ENCODE measurements at places on chromosomes 4 and X.
A peak's percentile ranks its signal among the peaks of the same experiment; 100 is the strongest.

DNA sequence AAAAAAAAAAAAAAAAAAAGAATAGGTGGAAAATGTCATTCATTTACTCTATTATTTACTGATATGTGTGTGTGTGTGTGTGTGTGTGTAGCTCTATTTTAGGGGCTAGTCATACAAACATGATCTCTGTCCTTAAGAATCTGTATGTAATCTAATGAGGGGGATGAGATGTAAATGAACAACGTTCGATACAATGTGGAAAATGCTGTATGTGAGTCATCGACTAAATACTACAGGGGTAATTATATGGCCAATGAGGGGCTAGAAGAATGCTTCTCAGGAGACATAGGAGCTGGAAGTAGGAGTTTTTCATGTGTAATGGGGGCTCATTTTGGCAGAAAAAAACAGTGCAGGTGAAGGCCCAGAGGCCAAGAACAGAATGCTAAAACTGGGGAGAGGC lies 41.9 kb downstream of the LEF1 start:
- no peak for DNase-seq

- DNase-seq = no peak
These were observed 13.4 kb downstream of the PJA1 start for GRCh38 chrX:69151866-69152284.

GRCh38 chr4:24928708-24929107 lies 15.9 kb upstream of the CCDC149 start:
- no peak for DNase-seq

DNA sequence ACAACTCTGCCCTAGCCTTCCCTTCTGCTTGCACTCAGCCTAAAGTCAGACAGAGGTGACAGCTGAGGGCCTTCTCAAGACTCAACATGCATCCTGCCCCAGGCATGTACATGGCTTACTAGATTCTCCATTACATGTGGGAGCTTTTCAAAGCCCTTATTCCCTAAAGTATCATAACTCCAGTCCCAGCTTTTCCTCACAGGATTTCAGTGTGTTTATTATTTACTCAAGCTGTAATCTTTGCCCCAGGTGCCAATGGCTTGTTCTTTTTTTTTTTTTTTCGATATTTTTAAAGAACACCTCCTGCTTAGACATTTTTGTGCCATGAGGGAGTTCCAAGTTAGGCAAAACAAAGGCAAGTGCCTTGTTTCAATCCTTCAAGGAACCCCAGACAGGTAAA lies 154.0 kb upstream of the RADX start:
- DNase-seq = no peak

DNA sequence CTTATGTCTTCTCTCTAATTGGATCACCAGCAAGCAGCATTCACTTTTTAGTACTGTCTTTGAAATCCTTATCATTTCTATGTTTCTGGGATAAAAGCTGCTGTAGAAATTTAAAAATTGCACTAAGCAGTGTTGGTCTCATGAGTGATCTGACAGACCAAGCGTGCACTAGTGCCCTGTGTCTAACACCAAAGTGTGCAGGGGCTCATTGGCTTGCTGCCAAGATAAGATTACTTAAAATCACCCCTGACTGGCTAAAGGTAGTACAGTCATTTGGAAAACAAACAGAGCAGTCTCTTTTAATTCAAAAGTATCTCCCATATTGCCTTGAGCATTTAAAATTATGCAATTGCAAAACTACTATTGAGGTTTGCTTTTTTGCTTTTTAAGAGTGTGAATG lies 304.6 kb downstream of the ARAP2 start:
- DNase-seq = no peak

DNA sequence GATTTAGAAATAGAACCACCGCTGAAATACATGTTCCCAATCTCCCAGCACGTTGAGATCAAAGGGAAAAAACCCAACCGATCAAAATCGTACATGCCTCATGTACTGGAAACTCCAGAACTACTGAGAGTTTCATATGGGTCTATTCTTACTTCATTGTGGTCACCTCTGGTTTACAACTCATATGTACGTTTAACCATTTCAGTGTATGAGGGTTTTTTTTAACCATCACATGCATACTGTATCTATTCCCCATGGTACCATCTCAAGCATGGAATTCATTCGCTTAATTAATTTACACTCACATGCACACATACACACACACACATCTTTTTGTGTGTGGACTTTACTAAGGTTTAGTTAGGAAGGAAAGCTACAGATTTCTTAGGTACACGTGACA lies 46.0 kb upstream of the CLNK start:
- no peak for DNase-seq

GRCh38 chr4:44916411-44916810 lies 190.1 kb upstream of the GNPDA2 start:
- no peak for DNase-seq

- no peak for DNase-seq
These were observed 208.8 kb upstream of the CLNK start for GRCh38 chr4:10893395-10893794.

GRCh38 chr4:98765771-98766170 lies 107.4 kb upstream of the TSPAN5 start:
- DNase-seq = no peak

- no peak for DNase-seq
These were observed 16.4 kb downstream of the NSDHL start for GRCh38 chrX:152847281-152847680.

DNA sequence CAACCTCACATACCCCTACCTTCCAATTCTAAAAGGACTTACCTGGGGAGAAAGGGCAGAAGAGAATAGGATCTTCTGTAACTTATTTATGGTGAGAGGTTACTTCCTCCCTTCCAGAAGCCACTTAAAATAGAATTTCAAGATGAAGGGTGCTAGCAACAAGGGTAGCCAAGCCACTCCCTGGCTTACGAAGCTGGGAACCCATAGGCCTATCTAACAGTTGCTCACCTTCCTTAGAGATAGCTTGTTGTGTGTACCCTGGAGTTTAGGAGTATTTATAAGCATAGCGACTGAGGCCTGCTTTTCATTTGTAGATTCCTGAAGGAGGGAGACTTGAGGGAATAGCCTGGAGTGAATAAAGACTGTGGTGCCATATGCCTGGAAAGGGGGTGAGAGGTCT lies 28.9 kb downstream of the XK start:
- DNase-seq = no peak

- DNase-seq = no peak
These were observed 495.7 kb downstream of the RAPGEF2 start for GRCh38 chr4:159598602-159599001.

DNA sequence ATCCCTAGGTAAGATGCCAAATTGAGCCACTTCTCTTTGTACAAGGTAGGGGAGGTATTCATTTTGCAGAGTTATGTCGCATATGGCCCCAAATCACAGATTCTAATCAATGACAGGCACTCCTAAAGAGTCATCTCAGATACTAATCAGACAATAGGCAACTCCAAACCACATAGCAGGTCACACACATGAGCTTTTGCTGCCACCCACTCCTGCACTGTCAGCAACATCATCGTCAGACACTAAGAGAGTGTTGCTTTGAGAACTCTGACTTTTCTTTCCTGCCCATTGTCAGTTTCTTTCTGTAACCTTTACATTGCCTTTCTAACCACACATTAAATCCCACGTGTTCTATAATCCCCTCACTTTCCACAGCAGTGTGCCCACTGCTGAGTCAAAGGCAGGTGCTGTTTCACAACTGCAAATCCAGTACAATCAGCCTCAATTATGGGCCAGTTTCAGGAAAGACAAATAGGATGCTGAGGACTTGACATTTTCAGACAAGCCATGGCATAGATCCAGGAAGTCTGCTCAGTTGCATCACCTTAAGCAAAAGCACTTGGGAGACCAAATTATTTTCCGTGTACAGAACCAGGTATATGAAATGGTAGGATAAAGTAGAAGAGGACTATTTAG lies 23.5 kb downstream of the TMEM31 start:
- no peak for DNase-seq

- DNase-seq = no peak
These were observed 20.3 kb upstream of the ABCG2 start for GRCh38 chr4:88178626-88179231.

DNA sequence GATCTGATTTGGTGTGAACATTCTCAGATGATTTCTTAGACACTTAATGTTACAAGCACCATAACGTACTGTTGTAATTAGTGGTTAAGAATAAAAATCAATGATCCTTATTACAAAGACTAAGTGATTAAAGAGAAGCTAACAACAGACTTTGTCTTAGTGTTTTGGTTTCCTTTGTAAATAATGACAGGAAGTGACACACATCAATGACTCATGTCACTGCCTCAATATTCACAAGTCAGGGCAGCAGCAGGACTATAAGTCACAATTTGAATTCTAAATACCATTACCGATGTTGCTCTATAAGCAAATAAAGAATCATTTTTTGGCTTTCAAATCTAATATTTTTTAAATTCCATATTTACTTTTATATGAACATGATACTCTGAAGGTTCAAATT lies 115.8 kb upstream of the FAT4 start:
- DNase-seq = no peak

- DNase-seq = no peak
These were observed 130.2 kb downstream of the CHRDL1 start for GRCh38 chrX:110665223-110666002.

DNA sequence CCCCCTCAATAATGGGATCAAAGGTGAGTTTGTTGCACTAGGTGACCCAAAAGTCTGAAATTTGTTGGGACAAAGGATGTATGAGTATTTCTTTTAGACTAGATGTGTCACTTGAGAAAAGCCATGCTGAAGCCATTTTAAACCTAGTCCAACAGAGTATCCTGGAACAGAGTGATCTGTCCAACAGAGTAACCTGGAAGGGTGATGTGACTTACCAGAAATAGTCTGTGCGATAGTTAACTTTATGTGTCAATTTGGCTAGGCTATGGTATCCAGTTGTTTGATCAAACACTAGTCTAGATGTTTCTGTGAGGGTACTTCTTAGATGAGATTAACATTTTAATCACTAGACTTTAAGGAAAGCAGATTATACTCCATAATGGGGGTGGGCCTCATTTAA lies 154.5 kb downstream of the PARM1 start:
- DNase-seq = no peak

- DNase-seq = no peak
These were observed 3.5 kb downstream of the GUCY1B1 start for GRCh38 chr4:155762334-155762733.

GRCh38 chr4:57442831-57443291 lies 332.7 kb upstream of the IGFBP7 start:
- no peak for DNase-seq

DNA sequence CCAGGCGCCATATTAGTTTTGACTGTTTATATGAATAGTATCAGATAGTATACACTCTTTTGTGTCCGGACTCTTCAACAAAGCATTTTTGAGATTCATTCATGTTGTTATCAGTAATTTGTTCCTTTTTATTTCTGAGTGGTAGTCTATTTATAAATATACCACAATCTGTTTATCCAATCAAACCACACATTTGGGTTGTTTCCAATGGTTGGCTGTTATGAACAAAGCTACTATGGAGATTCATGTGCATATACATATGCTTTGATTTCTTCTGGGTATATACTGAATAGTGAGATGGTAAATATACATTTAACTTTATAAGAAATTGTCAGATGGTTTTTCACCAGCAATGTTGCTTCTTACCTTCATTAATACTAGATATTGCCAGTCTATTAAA lies 36.8 kb upstream of the TAPT1 start:
- DNase-seq = no peak

GRCh38 chr4:10116569-10117358 lies at the start of gene WDR1:
Gene WDR1, minus strand, starts transcription at chr4:10116799. Its CDS starts 133 bp downstream, at chr4:10116666.
- DNase-seq = peak; percentile 95

DNA sequence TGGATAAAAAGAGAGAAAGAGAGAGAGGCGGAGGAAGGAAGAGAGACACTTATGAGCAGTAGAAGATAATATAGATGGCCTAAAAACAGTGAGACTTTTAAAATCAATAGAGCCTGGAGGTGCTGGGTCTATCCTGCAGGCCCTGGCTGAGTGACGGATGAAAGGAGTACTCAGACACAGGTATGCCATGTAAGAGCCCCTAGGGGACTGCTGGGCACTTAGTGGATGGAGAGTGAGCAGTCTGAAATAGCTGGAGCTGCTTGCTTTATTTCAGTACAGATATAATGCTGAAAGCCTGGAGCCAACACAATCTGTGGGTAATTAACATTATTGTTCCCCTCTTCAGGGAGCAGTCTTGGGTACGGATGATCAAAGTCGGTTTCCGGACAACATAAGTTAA lies 578.6 kb downstream of the SPOCK3 start:
- DNase-seq = no peak

GRCh38 chrX:67780694-67781109 lies 236.9 kb downstream of the AR start:
- DNase-seq = no peak

DNA sequence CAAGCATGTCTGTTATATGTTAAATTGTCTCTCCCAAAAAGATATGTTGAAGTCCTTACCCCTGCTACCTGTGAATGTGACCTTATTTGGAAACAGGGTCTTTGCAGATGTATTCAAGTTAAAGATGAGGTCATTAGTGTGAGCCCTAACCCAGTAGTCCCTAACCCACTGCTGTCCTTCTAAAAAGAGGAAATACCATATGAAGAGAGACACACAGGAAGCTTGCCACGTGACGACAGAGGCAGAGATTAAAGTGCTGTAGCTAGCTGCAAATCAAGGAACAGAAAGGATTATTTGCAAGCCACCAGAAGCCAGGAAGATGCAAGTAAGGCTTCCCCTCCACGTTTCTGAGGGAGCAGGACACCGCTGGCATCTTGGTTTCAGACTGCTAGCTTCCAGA lies 150.1 kb downstream of the HNRNPD start:
- no peak for DNase-seq

- DNase-seq = no peak
These were observed 37.5 kb upstream of the NOCT start for GRCh38 chr4:138978028-138978585.

- no peak for DNase-seq
These were observed 176.1 kb downstream of the DCTD start for GRCh38 chr4:182741054-182741453.

DNA sequence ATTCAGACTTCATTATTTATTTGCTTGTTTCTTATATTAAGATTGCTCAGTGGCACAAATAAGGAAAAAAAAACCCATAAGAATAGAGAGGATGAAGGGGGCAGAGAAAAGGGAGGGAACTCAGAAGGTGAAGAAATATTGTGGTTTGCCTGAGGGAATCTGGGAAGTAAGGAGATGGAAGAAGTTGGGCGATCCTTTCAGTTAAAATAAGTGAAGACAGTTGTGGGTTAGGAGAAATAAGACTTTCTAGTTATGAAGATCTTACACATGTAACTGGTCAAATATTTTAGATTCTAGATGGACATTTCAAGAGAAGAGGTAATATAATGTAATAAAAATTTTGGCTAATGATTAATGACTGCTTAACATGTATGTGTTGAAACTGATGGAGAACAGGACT lies 138.7 kb upstream of the LIMCH1 start:
- no peak for DNase-seq

DNA sequence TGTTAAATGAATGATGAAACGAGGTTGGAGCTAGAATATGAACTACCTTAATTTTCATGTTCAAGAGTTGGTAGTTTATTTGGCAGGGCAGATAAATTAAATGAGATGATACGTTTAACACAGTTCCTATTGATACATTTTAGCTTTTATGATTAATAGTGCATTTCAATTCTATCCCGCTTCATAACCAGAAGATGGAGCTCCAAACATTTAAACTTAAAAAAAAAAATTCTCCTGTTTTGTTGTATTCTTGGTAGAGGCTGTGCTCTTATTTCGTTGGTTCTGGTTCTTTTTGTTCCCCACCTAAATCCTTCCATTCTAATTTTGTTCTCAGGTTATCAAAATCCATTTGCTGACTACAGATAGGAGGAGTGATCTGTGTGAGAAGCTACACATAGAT lies 71.8 kb upstream of the PTPN13 start:
- no peak for DNase-seq

- no peak for DNase-seq
These were observed 104.9 kb upstream of the CENPE start for GRCh38 chr4:103303011-103303410.

Data from stimulated activated CD4-positive, alpha-beta T cell treated with anti-CD3 and anti-CD28 coated beads, Interleukin-1b, Interleukin-23, amount 100 ng/mL, for 1 hour (primary cell).